Mesothelial cell of epicardium (in vitro differentiated cells): ENCODE measurements at places on chromosomes 2 and 18.
A peak's percentile ranks its signal among the peaks of the same experiment; 100 is the strongest.

GRCh38 chr2:15772086-15772595 is 168.2 kb upstream of the MYCN start:
- no peaks in the 10 kb centered on the region for H3K36me3 ChIP-seq
- H3K27me3 ChIP-seq, result no peaks in the 10 kb centered on the region
- H3K4me3 ChIP-seq, result no peak overlapping the region
- DNase-seq, result no peak
- H3K4me1 ChIP-seq, result peaks cover 37% of the 10 kb centered on the region

GRCh38 chr2:60439219-60439974 is 114.1 kb downstream of the BCL11A start:
- H3K36me3 ChIP-seq, result no peaks in the 10 kb centered on the region
- DNase-seq, result no peak
- H3K27me3 ChIP-seq, result no peaks in the 10 kb centered on the region
- no peak overlapping the region for H3K27ac ChIP-seq
- no peak overlapping the region for H3K4me3 ChIP-seq

DNA sequence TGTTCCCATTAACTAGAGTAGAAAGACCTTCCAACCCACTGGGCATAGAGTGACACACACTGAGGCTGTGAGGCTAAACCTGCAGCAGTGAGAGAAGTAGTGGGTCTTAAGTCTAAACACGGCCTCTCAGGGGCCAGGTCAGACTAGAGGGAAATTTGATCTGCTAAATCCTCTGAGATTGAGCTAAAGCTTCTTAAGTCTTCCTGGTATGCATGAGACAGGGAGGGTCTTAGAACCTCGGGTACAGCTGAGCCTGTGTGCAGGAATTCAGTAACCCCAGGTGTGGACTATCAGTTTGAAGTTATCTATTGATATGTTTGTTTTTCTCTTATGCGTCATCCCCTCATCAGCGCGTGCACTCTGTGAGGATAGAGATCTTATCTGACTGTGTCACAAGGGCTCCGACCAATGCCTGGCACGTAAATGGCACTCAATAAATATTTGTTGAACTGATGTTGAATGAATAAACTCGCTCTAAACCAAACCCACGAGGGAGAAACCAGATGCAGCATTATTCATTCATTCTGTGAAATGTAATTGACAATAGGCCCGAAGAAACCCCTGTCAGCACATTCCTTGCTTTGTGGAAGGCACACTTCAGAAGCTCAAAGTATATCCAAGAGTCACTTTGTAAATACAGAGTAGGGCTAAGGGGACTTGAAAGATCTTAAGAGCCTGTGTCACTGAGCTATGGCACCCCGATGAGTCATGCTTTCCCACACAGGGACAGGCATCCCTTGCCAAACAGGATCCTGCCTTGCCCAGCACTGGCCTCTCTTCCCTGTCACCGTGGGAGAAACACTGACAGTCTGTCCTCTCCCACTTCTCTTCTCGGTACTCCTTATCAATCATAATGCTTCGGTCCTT is 21.7 kb upstream of the RAB10 start:
- DNase-seq, result no peak
- H3K4me1 ChIP-seq, result peaks cover 23% of the 10 kb centered on the region
- no peaks in the 10 kb centered on the region for H3K36me3 ChIP-seq
- no peak overlapping the region for H3K4me3 ChIP-seq
- H3K27me3 ChIP-seq, result no peaks in the 10 kb centered on the region
- peak overlapping the region; percentile 72 for H3K27ac ChIP-seq

GRCh38 chr2:98928242-98928641 is 7.8 kb downstream of the CRACDL start:
- no peak for DNase-seq
- H3K4me3 ChIP-seq, result no peak overlapping the region
- peaks cover 47% of the 10 kb centered on the region for H3K27me3 ChIP-seq
